Upper lobe of left lung (tissue), 6 donors: ENCODE measurements at places on chromosomes 5 and 9. TPM values are rescaled to one million over a fixed set of nuclear protein-coding genes. Genes with fewer than 3 reads are reported as not detected.

Gene DPM2
- total RNA-seq: 21.2 TPM

- H3K4me1 ChIP-seq: no peaks in the 10 kb centered on the region
- H3K36me3 ChIP-seq: no peaks in the 10 kb centered on the region
- DNase-seq: no peak
- no peaks in the 10 kb centered on the region for H3K27me3 ChIP-seq
- no peak overlapping the region for H3K4me3 ChIP-seq
These were observed 8.9 kb upstream of the NUP214 start for GRCh38 chr9:131116281-131117120.

DNA sequence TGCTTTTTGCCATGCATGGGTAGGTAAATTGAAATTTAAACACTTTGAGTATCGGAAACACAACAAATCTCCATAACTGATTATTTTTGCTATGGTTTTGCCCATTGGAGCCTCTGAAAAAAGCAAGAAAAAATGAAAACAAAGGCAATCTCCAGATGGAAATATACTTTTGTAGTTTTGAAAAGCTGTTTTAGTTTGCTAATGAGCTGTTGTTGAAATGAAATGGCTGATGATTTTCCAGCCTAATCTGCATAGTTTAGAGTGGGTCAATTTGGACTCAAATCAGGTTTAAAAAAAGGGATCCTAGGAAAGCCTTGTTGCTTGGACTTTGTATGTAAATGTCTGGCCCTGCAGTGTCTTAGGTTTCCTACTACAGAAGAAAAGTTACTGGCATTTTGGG, 285.8 kb downstream of the CAAP1 start:
- H3K4me1 ChIP-seq: peaks cover 2% of the 10 kb centered on the region
- DNase-seq: no peak
- H3K27me3 ChIP-seq: no peaks in the 10 kb centered on the region
- no peak overlapping the region for H3K4me3 ChIP-seq
- no peaks in the 10 kb centered on the region for H3K36me3 ChIP-seq

- DNase-seq: peak; percentile 47
- H3K27me3 ChIP-seq: no peaks in the 10 kb centered on the region
- no peak overlapping the region for H3K4me3 ChIP-seq
These were observed 26.3 kb downstream of the GSN start for GRCh38 chr9:121294151-121294743.
